ENCODE measurements at places on chromosomes 12 and 14.
A peak's percentile ranks its signal among the peaks of the same experiment; 100 is the strongest.

DNA sequence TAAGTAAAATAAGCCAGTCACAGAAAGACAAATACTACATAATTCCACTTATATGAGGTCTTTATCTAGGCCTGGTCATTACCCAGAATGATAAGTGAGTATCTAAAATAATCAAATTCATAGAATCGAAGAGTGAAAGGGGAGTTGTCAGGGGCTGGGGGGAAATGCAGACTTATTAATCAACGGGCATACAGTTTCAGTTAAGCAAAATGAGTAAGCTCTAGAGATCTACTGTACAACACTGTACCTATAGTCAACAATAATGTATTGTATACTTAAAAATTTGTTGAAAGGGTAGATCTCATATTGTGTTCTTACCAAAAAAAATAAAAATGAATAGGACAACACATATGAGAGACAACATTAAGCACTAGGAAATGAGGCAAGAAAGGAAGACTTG, 13.3 kb downstream of the BTBD7 start:
- DNase-seq: no peak

DNA sequence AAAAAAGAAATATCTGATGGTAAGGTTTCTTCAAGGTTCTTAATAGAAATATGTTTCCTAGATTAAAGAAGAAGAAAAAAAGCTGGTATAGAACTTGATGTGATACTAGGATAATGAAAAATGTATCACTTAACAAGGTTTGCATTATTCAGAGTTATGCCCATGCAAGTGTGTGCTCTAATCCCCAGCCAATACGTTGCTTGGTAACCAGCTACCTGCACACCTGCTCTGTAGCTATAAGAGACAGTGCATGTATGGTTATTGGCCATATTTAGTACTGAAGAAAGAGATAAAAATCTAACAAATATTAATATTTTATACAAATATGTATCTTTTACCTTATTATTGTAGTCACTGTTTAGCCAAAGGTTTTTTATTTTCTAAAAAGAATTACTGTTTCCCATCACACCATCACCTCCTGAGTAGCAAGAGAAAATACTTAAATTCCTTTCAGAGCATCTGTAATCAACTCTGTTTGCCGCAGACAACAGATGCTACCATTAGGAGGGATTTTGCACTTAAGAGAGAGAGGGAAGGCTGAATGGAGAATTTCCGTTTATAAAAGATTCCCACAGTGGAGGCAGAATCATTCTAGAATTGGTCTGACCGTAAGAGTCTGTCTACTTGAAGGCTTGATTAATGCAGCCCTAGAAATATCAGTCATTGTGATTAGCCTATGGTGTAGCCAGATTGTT, 115.6 kb downstream of the NEDD1 start:
- no peak for DNase-seq

GRCh38 chr12:39372204-39372925, 70.6 kb downstream of the KIF21A start:
- DNase-seq: no peak

DNA sequence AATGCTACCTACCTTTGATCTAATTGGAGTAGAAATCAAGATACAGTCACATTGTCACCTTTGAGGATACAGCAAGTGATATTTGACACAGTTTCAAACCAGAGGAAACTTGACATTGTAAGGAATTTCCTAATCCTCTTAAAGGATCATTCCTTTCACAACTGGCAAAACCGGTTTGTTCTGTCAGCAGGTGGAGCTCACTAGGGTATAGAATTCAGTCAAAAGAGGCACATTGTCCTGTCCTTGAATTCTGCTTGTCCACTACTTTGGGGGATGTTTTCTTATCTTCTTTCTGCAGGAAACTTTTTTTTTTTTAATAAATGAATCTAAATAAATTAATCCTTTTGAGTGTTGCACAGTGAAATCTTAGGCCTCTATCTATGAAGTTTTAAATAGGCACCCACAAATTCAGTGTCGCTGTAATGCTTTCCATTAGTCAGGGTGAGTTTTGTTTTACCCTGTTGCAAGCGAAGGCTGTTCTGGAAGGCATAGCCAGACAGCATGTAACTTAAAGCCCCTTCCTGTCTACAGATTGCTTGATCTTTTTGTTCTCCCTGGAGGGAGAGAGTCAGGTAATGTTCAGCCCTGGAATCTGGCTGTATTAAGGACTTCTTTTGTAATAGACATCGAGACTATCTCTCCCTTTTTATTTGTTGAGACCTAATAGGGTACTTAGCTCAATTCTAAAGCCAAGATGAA, 285.0 kb upstream of the RGS6 start:
- DNase-seq: no peak

DNA sequence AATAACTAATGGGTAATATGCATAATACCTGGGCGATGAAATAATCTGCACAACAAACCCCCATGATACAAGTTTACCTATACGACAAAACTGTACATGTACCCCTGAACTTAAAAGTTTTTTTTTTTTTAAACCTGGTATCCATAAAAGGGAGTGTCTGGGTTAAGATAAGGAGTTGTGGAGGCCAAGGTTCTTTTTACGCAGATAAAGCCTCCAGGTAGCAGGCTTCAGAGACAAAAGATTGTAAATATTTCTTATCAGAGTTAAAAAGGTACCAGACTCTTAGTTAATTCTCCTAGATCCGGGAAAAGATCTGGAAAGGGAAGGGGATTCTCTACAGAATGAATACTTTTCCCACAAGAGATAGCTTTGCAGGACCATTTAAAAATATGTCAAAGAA, 259.4 kb upstream of the SSTR1 start:
- no peak for DNase-seq

- no peak for DNase-seq
Measured at GRCh38 chr14:67418401-67419191, 6.6 kb upstream of the PLEK2 start.

DNA sequence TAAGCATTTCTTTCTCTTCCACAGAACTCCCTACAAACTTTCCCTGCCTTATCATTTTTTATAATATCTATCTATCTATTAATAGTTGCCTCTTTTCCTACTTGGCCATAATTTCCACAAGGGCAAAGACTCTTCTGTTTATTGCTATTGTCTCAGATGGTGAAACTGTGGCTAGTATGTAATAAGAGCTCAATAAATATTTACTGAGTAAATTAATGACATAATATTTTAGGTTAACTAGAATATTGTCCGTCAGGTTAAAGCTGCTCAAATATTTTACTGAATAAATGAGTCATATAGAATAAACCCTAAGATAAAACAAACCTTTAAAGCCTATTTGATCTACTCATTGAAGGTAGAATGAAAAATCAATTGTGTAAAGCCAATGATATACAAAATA, 240.5 kb downstream of the PPFIA2 start:
- DNase-seq: no peak

DNA sequence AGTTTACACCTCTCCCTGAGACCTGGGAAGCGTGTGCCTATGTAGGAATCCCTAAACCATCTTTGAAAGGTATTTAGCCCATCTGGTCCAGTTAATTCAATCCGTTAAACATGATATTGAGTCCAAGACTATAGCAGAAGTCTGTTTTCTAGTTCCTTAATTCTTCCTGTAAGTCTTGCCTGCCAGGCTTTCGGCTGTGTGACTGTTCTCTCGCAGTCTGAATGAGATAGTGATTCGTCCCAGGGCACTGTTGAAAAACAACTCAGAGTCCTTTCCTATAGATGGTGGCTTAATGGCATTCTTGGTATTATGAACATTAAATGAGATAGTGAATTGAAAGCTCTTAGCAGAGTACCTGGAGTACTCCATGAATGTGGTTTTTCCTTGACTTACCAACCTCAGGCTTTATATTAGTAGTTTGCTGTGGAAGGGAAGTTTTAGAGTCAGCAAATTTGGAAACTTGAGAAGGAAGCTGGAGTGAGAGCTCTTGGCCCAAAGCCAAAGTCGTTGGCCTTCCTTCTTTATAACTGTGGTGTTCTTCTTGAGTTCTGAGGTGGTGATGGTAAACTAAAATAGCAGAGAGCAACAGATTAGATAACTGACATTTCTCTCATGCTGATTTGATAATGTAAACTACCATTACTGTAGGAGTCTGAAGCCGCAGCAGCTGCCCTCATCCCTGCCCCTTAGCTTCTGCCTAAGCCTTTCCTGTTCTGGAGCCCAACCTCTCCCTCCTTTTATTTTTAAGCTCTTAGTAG, 76.5 kb downstream of the TGFB3 start:
- no peak for DNase-seq

DNA sequence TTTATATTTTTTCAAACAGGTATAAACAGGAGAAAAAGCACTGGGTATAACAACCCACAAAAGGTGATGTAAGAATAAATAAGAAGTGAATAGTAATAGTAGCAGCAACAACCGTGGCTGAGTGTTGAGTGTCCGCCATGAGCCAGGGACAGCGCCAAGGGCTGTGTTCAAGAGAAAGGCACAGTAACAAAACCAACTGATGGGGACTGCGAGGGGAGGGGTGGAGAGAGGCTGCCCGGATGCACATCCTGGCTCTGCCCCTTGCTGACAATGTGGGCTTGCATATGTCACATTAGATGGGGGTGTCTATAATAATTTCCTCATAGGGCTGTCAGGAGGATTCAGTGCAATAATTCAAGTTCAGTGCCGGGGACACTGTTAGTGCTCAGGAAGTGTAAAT, 912.4 kb downstream of the VRK1 start:
- DNase-seq: peak; percentile 21

GRCh38 chr14:94049625-94050023, 23.5 kb downstream of the OTUB2 start:
- DNase-seq: no peak

GRCh38 chr14:86826661-86827060, 1166.3 kb downstream of the GALC start:
- DNase-seq: no peak

DNA sequence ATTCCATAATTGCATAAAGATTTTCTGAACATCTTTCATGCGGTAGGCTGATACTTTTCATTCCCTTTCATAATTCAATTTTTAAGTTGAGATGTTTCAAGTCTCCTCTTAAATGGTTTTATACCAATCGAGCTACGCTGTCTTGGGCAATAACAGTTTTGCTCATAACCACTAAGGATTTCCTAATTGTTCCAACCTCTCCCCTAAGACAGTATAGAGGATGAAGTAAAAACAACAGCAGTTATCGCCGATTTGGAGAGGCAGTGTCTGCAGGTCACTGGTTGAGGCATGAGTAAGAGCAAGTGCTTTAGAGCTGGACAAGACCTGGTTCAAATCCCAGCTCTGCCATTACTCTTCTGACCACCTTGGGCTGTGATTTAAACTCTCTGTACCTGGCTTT, 6.9 kb upstream of the MED13L start:
- DNase-seq: no peak

DNA sequence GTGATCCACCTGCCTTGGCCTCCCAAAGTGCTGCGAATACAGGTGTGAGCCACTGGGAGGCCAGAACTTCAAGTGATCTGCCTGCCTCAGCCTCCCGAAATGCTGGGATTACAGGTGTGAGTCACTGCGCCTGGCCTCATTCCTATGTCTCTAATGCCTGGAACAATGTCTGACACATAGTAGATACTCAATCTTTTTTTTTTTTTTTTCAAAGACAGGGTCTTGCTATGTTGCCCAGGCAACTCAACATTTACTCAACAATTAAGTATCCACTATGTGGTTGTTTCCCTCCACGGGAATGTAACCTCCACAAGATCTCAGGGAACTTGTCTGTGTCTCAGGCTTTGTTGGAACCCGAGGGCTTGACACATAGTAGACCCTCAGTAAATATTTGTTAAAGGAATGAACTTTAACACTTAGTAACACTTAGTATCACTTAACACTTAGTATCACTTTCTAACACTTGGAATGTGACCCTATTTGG, 3.0 kb upstream of the TMEM120B start:
- DNase-seq: no peak

- DNase-seq: no peak
Measured at GRCh38 chr12:69655616-69656340, 43.3 kb downstream of the BEST3 start.

- no peak for DNase-seq
Measured at GRCh38 chr12:45148619-45149018, 67.3 kb upstream of the ANO6 start.

DNA sequence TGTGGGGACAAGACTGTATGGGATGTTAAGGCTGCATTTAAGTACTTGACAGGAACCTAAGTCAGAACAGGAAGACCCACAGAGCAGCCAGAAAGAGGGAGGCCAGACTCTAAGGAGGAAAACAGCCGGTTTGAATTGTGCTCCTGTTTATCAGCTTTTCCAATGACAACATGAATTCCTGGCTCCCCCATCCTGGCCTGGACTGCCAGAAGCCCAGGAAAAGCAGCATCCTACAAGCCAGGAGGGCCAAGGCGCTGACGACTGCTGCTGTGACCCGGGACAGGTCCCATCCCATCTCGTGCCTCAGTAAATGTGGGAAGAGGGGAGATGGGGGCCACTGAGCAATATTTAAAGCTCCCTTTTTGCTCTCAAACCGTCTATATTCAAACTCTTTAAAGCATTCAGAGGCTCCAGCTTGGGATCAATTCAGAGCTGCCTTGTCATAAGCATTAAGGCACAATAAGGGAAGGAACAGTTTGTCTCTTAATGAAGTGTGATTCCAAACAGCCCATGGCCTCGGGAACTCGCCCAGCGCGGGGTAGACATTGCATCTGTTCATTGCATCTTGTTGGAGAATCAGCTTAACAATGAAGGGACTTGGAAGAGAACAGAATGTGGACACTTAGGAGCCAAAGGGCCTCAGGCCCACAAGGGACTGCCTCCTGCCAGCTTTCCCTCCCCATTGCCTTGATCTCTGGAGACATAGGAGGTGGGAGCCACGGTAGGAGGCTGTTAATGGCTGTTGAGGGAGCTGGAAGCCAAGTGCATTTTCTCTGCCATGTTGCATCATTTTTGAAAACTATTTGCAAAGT, 49.6 kb downstream of the CMKLR1 start:
- DNase-seq: no peak

DNA sequence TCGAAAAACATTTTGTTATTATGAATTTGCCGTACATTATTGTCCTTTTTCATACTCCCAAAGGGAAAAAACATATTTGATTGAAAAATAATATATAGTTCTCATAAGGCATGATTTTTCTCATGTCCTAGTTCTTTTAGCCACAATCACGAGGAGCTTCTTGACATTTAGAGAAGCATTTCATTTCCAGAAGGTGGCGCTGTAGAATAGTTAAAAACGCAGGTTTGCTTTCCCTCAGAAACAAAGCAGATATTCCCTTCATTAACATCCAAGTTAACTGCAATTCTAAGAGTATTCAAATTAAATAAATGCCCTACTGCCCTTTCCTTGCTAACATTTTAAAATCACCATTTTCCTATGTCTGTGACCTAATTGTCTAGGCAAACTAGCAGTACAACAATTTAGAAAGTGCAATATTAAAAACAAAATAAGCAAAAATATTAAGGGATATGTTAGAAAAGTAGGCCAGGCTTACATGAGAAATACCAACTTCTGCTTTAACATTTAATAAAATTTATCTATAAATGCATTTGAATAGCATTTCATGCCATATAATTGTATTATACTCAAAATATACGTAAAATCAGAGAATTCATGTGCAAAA, 10.9 kb upstream of the PIK3C2G start:
- no peak for DNase-seq

Data from stimulated activated CD8-positive, alpha-beta memory T cell treated with anti-CD3 and anti-CD28 coated beads, Interleukin-7, amount 100 ng/mL, for 4 hours (primary cell).